Panc1 (cell line): ENCODE measurements at places on chromosomes 4 and X. TPM values are rescaled to one million over a fixed set of nuclear protein-coding genes. Genes with fewer than 3 reads are reported as not detected.
A peak's percentile ranks its signal among the peaks of the same experiment; 100 is the strongest.

Gene MCF2
- total RNA-seq: 0.31 TPM

Gene RTL9
- total RNA-seq: not detected

DNA sequence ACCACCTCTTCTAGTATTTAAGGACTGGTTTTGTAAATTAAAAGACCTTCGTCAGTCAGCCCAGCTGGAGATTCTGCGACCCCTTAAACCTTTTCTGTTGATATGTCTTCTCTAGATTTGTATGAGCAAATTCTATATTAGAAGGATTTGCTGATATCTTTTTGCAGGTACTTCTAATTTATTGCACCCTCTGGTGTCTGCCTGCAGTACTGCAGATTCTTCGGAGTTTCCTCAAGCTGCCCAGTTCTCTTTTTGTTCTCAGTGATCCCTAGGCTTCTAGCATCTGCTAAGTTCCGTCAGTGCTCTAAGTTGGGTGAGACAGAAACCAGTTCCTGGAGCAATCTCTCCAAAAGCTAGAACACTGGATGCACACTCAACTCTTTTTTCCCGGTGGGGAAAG lies 545.2 kb downstream of the C4orf33 start:
- DNase-seq: peak; percentile 35

GRCh38 chrX:111646515-111646914 lies 34.5 kb upstream of the ALG13 start:
- H3K27me3 ChIP-seq: no peaks in the 10 kb centered on the region
- no peak overlapping the region for H3K4me3 ChIP-seq
- DNase-seq: no peak
- H3K27ac ChIP-seq: no peak overlapping the region
- H3K4me1 ChIP-seq: no peaks in the 10 kb centered on the region
- H3K36me3 ChIP-seq: no peaks in the 10 kb centered on the region

DNA sequence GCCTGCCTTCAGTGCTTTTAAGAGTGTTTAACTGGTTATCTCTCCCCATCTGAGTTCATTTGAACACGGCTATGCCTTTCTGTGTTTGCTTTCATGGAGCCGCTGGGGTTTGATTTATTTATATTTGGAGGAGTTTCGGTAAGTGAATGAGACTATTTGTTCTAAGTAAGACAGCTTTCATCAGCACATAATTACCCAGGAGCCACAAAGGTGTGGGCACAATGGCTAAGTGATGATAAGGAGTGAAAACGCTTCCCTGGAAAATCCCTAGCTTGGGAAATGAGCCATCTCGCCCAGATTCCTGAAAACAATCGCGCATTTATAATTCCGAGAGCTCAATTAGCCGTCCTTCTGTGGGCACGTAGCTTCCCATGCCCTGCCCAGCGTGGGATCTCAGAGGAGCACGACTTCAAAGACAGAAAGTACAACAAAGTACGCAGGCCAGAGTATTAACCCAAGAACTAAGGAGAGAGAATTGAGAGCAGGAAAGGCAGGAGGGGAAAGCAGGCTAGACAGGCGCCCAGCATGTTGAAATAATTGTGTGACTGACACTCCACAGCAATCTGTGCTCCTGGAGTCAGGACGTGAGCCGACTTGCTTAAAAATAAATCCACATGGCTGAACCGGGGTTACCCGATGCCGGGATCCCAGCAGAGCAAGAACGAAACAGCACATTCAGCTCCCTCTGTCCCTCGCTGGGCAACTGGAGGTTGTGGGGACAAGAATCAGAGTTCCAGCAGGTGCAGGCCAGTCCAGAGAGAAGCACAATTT lies 99.0 kb downstream of the DHRSX start:
- H3K27me3 ChIP-seq: no peaks in the 10 kb centered on the region
- DNase-seq: no peak
- no peak overlapping the region for H3K4me3 ChIP-seq
- H3K27ac ChIP-seq: no peak overlapping the region

DNA sequence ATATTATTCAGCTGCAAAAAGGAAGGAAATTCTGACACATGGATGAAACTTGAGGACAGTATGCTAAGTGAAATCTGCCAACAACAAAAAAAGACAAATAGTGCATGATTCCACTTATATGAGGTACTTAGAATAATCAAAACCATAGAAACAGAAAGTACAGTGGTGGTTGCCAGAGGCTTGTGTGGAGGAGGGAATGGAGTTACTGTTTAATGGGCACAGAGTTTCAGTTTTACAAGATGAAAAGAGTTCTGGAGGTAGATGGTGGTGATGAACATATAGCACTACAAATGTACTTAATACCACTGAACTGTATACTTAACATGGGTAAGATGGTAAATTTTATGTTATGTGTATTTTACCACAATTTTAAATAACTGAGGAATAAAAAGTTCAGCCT lies 212.0 kb upstream of the KLF3 start:
- no peaks in the 10 kb centered on the region for H3K4me1 ChIP-seq
- no peaks in the 10 kb centered on the region for H3K36me3 ChIP-seq
- no peak overlapping the region for H3K4me3 ChIP-seq
- DNase-seq: no peak
- no peak overlapping the region for H3K27ac ChIP-seq
